ENCODE measurements at places on chromosomes 7 and 10.

- DNase-seq = no peak
Measured at GRCh38 chr10:106981452-106982075, 182.9 kb downstream of the SORCS1 start.

DNA sequence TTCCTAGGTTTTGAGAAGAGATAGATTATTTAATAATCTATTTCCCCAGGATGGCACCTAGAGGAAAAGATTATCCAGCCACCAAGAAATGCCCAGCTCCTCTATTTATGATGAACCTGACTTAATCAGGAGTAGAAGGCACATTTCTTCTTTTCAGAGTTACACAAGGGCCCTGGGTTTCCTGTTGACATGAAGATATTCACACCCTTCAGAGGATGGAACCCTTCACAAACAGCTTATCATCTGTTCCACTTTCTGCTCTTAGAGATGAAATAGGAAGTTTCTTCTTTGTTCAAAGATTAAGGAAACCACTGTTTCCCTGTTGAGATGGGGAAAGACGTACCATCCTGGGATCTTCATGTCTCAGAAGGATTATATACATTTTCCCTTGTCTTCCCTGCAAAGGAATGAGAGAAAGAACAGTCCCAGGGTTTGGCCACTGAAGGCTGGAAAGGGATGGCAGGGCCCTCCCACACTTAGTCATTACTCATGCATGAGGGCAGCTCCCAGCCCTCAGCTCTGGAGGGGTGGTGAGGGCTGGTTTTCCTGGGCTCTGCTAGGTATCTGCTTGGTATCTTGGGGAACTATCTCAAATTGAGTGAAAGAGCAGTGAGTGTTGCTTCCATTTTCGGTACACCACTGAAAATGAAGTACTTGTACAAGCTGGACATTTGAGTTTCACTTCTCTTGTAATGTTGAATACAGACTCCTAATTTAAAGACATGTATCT, 64.0 kb downstream of the MTPAP start:
- peak; percentile 63 for DNase-seq

- no peak for DNase-seq
Measured at GRCh38 chr10:97154162-97154561, 31.6 kb downstream of the SLIT1 start.

DNA sequence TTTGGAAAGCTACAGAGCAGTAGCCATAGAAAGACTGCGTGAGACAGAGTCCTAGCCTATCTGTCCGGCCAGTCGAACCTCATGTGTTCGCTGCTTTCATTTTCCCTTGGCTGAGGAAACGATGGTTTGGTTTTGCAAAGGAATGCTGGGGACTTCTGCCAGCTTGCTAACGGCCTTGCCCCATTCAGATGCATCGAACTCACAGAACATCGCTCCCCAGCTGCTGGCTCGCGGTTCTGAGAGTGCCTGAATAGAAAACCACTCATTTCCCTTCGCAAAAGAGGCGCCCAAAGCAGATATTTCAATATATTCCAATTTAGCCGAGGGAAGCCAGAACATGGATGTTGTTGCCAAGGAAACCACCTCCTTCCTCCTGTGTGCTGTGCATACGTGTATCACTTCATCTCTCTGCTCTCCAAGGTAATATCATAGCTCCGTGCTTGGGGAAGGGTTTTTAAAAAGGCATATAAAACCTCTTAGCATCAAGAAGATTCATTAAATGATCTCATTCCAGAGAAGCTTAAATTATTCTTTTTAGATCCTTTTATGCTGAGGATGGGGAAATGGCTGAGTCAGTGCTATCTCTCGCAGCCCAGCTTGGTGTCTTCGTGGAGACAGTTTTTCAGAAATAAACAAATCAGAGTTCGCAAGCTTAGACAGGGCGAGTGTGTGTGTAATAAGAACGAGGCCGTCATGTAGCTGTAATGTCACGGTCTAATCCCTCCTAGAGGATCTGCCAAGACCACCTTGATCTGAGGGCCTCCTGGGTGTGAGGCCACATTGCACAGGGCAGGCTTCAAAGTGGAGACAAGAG, 215.2 kb downstream of the RPS24 start:
- DNase-seq = no peak

- no peak for DNase-seq
Measured at GRCh38 chr10:36073796-36074345, 431.8 kb upstream of the FZD8 start.

- no peak for DNase-seq
Measured at GRCh38 chr10:126137562-126138221, 241.3 kb downstream of the FANK1 start.

- no peak for DNase-seq
Measured at GRCh38 chr7:82593780-82594179, 150.2 kb upstream of the CACNA2D1 start.

- DNase-seq = peak; percentile 66
Measured at GRCh38 chr7:30164567-30164966, 29.8 kb downstream of the MTURN start.

DNA sequence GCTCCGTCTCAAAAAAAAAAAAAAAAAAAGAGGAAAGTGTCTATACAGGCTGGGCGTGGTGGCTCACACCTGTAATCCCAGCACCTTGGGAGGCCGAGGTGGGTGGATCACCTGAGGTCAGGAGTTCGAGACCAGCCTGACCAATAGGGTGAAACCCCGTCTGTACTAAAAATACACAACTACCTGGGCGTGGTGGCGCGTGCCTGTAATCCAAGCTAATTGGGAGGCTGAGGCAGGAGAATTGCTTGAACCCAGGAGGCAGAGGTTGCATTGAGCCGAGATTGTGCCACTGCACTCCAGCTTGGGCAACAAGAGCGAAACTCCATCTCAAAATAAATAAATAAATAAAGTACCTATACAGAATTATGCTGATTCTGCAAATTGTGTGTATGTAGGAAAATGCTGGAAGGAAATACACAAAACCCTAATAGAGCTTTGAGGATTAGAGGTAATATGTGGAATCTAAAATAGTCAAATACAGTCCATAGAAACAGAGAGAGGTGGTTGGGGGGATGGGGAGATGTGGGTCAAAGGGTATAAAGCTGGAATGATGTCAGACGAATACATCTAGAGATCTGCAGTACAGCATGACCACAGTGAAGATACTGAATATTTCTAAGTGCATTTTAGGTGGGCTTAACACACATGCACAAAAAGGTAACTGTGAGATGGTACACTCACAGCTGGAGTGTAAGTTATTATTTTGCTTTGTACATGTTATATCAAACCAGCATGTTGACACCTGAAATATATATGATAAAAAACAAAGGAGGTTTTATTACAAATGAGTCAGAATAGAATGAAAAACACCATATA, 174.5 kb upstream of the KLF14 start:
- no peak for DNase-seq

DNA sequence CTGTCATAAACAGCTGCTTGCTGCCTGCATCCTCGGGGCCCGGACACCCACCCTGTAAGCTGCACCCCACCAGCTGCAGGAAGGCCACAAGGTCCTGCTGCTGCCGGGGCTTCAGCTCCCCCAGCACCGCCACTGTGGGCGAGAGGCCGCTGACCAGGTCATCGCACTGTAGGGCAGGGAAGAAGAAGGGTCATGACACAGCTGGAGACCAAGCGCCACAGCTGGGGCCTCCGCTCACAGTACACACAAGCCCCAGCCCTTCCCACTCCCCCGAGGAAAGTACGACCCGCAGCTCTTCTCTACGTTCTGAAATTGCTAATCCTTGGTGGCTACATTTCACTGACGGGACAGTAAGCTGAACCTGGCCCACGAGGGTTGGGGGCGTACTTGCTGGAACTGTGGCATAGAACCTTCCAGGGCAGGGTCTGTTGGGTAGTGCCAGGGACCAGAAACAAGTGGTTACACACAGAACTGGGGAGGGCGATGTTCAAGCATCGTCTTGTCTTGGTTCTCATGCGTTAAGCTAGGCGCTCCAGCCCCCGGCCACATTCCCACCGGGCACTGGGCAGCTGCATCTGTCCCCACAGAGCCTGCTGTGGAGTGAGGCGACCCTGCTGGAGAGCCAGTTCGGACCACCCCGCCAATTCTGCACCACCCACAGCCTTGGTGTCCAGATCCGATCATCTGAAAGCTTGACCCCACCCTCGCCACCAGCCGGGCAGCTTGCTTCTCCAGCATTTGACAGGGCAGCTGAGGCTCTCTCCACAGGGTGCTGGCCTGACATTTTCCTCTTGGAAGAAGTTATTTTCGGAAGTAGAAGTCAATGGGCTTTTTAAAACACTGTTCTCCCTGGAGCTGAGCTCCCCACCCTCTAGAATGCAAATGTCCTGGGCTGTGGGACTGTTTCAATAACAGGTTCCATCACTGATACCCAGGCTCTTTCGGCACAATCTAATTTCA, 50.8 kb downstream of the GSDME start:
- no peak for DNase-seq

- DNase-seq = peak; percentile 59
Measured at GRCh38 chr10:27558612-27559020, 54.5 kb downstream of the RAB18 start.

DNA sequence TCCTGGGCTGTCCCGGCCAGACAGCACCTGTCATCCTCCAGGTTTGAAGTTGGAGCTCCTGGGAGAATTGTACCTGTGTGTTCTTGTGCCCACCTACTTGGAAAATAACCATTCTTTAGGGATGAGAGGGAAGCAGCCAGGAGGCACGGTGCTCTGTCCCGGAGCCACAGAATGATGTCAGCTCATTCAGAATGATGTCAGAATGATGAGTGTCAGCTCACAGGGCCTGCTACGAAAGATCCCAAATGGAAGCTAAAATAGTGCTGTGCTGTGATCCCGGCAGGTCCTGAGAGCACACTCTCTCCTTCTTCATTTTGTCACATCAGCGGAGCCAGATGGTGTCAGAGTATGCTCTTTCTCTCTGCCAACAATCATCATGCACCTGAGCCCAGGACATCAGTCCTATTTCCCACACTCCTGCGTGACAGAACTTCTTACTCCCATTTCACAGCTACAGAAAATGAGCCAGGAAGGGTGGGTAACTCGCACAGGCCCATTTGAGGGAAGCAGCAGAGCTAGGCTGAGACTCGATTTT, 8.3 kb downstream of the ABCA13 start:
- DNase-seq = no peak

DNA sequence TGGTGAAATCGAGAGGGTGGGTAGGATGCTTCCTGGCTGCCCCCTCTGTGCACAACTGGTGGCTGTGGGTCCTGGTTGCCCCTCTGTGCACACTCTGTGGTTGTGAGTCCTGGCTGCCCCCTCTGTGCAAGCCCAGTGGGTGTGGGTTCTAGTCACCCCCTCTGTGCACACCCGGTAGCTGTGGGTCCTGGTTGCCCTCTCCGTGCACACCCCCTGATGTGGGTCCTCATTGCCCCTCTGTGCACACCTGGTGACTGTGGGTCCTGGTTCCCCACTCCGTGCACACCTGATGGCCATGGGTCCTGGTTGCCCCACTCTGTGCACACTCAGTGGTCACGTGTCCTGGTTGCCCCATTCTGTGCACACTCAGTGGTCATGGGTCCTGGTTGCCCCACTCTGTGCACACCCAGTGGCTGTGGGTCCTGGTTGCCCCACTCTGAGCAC, 20.3 kb upstream of the RET start:
- no peak for DNase-seq

- DNase-seq = peak; percentile 13
Measured at GRCh38 chr7:73742338-73742752, 3.7 kb upstream of the ABHD11 start.

DNA sequence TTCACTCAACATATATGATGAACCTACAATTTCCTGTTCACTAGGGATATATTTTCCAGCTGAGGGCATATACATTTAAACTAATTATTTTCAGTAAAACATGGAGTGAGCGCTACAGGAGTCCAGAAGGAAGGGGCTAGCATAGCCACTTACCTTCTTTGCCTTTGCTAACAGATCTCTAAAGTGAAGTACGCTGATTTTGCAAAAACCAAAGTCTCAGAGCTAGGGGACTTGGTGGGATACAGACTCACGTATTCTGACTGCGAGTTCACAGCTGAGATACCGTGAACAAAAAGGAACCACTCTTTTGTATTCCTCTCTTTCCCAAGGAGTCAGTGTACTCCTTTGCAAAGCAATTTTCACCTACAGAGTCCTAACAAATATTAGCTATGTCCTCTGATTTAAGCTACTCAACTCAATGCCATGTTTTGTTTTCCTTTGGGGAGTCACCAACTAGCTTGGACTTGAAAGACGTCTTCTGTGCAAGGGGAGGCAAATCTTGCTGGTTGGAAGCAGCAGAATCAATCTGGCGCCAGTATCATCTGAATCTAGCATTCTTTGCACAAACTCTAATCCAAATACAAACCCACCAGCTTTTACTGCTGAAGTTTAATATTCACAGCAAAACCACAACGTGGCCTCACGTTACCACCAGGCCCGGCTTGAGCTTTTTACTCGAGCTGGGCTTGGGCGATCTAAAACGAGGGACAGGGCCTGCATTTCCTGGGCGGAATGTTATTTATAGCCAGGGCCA, 657 bp downstream of the CDNF start:
- no peak for DNase-seq

DNA sequence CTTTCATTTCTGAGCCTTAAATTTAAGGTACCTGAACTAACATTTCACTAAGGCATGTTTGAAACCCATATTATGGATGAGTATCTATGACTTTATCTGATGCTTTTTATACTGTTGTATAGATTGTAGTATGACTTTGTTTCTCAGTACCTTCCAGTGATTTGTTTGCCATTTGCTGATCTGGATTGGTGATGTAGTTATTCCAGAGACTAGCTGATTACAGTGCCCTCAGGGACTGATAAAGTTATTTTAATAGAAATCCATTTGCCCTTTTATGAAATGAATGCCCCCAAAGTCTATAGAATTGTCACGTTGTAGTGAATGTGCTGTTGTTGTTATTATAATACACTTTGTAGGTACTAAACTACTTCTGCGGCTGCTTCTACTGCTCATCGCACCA, 385.4 kb upstream of the LRGUK start:
- DNase-seq = no peak

DNA sequence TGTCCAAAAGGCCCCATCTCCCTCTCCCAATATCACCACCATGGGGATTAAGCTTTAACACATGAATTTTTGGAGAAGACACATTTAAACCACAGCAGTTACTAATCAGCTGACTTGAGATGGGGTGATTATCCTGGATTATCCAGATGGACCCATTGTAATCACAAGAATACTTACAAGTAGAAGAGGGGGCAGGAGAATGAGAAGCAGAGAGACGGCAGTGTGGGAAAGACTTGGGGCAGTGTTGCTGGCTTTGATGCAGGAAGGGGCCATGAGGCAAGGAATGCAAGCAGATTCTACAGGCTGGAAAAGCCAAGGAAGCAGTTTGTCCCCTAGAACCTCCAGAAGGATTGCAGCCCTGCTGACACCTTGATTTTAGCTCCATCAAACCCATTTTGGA, 30.7 kb upstream of the INMT start:
- no peak for DNase-seq

- no peak for DNase-seq
Measured at GRCh38 chr10:5317547-5318107, 47.1 kb upstream of the UCN3 start.

- DNase-seq = no peak
Measured at GRCh38 chr7:113268757-113269156, 150.4 kb upstream of the SMIM30 start.

DNA sequence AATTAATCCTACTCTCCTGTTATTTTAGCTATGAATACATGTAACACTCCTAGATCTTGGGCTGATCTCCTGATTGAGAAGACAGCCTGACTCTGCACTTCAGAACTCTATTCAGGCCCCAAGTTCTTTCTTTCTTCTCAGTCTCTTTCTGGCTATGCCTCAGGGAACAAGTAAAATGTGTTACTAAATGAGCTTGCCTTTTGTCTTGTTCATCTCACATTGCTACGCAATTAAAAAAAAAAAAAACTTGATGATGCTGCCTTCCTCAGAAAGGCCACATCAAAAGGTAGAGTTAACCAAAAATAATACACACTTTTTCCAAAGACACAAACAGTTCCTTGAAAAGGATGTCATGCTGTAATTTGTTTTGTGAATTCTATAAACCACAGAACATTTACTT, 258.1 kb downstream of the TWIST1 start:
- DNase-seq = no peak
